ENCODE measurements at places on chromosomes 1 and 21.
A peak's percentile ranks its signal among the peaks of the same experiment; 100 is the strongest.

GRCh38 chr1:162560303-162561036, 1.1 kb upstream of the UAP1 start:
- peak; percentile 51 for DNase-seq

GRCh38 chr1:202107801-202108731, 14.7 kb upstream of the GPR37L1 start:
- DNase-seq = no peak

- DNase-seq = no peak
These were observed at the start of gene ASCL5 for GRCh38 chr1:201126832-201127754. Gene ASCL5, minus strand, starts transcription at chr1:201127184. Its CDS starts 11,812 bp downstream, at chr1:201115372.

GRCh38 chr1:118118469-118118868, 66.6 kb downstream of the SPAG17 start:
- no peak for DNase-seq

GRCh38 chr1:8097077-8097799, 71.1 kb upstream of the ERRFI1 start:
- DNase-seq = no peak

DNA sequence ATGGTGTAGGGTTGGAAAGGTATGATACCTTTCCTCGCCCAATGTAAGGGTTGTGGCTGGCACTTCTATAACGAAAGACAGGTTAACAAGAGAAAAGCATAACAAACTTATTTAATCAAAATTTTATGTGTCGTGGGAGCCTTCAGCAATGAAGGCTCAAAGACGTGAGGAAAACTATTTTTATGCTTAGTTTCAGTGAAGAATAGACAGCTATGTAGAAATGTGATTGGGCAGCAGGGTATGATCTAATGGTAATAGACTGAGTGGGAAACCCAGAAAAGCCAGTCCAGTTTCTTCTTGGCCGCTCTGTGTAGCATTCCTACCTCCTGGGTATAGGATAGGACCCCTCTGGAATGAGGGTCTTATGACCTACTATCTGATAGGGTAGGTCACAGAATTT, 464.7 kb downstream of the ADGRL2 start:
- no peak for DNase-seq

DNA sequence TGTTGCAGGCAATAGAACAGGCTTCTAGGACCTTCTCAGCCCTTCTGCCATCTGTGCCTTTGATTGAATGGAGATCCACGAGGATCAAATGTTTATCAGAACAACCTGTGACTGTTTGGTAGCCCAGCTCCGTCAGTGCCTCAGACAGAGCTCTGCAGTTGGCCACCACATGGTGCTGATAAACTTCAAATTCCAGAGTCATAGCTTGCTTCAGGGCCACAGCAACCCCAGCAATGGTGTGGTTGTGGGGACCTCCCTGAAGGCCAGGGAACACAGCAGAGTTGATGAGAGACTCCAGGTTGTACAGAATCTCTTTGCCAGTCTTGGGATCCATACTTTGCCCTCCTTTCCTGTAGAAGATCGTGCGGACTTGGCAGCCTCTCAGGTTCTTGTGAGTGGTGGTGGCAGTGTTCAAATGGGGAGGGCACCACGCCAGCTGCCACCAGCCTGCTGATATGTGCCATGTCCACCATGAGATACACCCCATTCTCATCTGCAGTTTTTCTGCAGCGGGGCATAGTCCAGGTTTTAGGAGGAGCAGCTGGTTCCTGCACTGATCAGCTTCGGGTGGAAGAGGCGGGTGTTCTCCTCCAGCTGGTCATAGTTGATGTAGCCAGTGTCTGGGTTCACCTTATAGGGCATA, 82.9 kb upstream of the ARTN start:
- DNase-seq = no peak
